ENCODE measurements at places on chromosomes 3 and 15.

GRCh38 chr3:107824822-107825371 lies 265.9 kb downstream of the CD47 start:
- no peak for DNase-seq

GRCh38 chr3:169746924-169747323 lies 17.9 kb downstream of the TERC start:
- DNase-seq, result no peak

DNA sequence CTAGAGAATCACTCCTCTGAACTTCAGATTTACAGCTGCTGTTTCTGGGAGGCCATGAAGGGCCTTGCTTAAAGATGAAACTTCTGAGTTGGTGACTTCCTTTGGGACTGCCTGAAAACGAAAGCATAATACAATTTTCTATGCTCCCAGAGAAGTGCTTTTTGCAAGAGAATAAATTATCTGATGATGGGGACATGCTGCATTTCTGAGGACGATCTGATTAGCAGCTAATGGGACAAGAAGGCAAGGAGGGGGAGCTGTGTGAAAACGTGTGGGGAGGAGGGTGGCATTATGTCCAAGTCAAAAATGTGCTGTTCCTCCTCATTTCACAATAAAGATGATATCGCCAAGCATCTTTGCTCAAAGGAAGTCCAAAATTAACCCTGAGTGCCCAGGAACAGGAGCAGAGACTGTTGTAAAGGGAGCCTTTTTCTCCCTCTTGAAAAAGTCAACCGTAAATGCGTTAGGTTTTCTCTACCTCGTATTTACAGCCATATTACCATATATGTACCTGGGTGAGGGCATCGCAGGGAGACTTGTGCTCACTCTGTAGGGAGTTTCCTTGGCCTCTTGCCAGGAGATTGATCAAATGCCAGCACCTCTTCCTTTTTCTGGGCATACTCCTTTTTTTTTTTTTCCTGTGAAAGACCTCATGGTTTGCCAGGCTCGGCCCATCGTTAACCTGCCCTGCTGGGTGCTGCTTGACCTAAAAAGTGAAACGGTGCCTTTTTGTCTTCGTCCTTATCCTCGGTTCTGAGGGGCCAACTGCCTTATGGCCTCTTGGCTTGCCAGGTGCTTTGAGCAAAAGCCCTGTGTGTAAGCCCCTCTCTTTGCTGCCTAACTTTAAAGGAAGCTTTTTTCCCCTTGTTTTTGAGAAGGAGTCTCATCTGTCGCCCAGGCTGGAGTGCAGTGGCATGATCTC lies 11.5 kb downstream of the ITPR1 start:
- no peak for DNase-seq

GRCh38 chr3:110813541-110813940 lies 258.1 kb upstream of the NECTIN3 start:
- no peak for DNase-seq

- no peak for DNase-seq
Observed at GRCh38 chr15:62413786-62414185, 248.7 kb upstream of the C2CD4B start.

DNA sequence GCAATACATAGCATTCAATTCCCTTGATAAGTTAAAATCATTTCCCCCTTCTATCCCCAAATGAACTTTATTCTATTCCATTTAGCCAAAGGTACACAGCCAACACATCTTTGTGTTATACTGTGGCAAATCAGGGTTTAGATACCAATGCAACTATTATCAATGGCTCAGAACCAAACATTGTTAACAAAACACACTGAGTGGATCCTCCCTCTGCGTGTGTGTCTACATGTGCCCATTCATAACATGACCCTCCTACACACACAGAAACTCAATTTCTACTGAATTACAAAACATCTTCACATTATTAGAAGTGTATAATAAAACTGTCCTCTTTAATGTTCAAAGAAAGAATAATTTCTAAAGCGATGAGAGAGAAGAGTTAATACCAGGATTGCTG lies 1.3 kb downstream of the TTBK2 start:
- no peak for DNase-seq

DNA sequence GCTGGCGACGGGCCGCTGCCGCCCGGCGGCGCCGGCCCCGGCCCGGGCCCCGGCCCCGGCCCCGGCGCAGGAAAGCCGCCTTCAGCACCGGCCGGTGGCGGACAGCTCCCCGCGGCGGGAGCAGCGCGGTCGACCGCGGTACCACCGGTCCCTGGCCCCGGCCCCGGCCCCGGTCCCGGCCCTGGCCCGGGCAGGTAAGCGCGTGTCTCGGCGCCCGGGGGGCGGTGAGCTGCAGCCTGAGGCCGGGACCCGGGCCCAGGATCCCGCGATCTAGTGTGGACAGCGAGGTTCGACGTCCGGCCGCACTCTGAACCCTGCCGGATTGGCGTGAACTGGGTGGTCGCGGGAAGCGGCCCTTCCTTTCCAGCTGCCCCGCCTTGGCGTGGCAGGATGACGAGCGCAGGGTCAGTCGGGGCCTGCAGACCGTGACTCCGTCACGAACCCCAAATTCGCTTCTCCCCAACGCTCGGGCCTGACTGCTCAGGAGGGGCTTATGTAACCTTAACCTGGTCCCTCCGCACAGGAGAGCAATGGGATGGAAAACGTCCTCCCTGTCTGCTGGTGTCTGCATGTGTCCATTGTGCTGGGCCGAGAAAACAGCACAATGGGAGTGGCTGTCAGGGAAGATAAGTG lies 472 bp downstream of the BSN start:
- no peak for DNase-seq

- peak; percentile 58 for DNase-seq
Observed at GRCh38 chr3:19937459-19938294, 3.7 kb upstream of the EFHB start.

GRCh38 chr3:181056136-181056732 lies 66.7 kb upstream of the DNAJC19 start:
- no peak for DNase-seq

- DNase-seq, result peak; percentile 72
Observed at GRCh38 chr3:36653095-36653494, 111.3 kb downstream of the DCLK3 start.

DNA sequence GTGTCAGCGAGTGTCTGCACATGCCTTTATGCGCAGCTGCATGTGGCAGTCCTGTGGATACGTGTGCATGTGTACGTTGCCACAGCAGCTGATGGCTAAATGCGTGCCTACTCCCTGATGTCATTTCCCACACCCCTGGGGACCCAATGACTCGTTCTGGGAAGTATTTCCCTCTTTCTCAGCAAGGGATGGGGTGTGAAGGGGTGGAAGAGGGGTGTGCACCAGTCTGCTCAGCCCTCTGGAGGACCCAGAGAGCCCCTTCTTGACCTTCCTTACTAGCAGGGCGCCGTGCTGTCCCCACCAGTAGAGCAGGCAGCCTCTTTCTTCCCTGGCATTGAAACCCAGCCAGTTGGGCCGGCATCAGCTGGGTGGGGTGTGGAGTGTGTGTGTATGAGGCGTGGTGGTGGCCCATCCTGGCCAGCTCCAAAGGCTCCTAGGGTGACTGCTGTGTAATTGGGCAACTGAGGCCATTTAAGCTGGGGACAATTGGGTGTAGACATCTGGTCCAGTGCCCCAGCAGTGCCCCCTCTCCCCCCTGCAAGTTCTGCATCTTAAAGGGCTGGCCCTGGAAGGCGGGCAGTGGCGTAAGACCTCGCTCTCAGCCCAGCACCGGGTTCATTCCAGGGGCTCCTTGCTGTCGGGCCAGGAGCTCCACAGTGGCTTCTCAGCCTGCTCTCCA lies 19.2 kb downstream of the SNX33 start:
- DNase-seq, result peak; percentile 99

- DNase-seq, result no peak
Observed at GRCh38 chr3:66803206-66803605, 194.9 kb upstream of the KBTBD8 start.

DNA sequence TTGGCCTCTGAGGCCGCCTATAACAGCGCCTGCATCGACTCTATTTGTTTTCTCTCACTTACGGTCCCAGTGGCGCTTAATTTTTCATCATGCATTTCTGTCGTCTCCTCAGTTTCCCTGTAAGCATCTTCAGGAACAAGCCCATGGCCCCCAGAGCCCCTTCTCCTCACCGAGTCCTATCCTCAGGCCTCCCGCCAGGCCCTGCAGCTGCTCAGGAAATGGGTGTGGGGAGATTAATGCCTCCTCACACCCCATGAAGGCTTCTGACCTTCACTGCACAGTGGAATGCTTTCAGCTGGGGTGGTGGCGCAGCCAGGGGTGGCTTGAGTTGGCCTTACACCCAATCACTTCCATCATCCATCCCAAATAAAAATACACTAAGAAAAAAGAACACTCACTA lies 260.4 kb downstream of the FAM43A start:
- no peak for DNase-seq

DNA sequence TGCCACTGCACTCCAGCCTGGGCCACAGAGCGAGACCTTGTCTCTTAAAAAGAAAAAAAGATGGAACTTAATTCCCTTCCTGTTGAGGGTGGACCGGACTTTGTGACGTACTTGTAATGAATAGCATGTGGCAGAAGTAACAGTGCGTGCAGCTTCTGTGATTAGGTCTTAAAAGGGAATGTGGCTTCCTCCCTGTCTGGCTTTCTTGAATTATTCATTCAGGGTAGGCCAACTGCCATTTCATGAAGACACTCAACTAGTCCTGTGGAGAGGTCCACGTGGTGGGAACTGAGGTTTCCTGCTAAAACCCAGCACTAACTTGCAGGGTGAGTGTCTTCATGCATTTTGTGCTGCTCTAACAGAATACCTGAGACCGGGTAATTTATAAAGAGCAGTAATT lies 98.9 kb upstream of the PIAS1 start:
- no peak for DNase-seq

GRCh38 chr15:69861331-69862171 lies 236.2 kb downstream of the TLE3 start:
- peak; percentile 51 for DNase-seq

GRCh38 chr15:73930371-73930770 lies 4.1 kb downstream of the LOXL1 start:
- peak; percentile 83 for DNase-seq

DNA sequence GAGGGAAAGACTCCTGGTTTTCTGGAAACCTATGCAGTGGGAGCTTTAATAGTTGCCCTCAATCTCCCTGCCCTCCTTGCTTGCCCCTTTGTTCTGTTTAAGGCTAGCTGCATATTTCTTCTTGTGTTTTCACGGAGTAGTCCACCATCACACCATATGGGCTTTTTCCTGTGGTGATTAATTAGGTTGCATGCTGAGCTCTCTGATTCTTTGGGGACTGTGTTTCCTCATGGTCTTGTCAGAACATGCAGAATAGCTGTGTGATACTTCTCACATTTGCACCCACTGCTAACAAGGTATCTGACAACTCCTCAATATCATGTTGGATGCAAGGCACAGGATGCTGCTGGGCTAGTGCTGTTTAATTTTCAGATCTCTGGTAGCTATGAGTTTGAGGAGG lies 139.6 kb downstream of the PTPRG start:
- no peak for DNase-seq

DNA sequence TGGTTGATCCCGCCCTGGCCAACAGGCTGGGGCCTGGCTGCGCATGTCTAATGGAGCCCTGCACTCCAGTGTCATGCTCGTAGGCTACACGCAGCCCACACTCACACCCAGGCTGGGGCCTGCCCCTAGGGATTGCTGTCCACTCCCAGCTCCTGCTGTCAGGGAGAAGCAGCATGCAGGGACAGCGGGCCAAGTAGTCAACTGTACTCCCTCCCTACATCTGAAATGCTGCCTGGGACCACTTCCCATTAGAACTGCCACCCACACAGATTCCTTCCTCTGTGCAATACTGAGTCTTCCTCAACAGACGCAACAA lies 16.1 kb downstream of the ALS2CL start:
- DNase-seq, result no peak

- peak; percentile 94 for DNase-seq
Observed at GRCh38 chr3:11455956-11456355, 183.8 kb downstream of the ATG7 start.

- no peak for DNase-seq
Observed at GRCh38 chr3:48434591-48435222, 4.8 kb upstream of the PLXNB1 start.

GRCh38 chr15:90153658-90154057 lies 47.5 kb upstream of the SEMA4B start:
- no peak for DNase-seq

GRCh38 chr3:177141471-177141870 lies 55.8 kb downstream of the TBL1XR1 start:
- DNase-seq, result no peak

DNA sequence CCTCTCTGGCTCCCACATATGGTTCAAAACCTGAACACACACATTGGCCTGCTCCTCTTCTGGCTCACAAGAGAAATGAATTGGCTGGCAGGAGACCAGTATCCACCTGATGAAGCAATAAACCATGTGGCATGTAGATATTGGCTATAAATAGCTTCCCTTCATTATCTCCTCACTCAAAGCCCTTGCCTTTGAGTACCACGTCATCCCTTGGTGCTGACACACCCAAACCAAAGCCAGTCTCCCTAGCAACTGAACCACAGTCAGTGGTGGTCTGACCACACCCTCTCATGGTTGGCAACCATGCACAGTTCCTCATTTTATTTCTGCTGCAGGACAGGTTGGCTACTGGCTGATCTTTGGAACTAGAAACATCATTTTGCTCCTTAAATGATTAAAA lies 98.8 kb downstream of the ZNF621 start:
- DNase-seq, result peak; percentile 2

DNA sequence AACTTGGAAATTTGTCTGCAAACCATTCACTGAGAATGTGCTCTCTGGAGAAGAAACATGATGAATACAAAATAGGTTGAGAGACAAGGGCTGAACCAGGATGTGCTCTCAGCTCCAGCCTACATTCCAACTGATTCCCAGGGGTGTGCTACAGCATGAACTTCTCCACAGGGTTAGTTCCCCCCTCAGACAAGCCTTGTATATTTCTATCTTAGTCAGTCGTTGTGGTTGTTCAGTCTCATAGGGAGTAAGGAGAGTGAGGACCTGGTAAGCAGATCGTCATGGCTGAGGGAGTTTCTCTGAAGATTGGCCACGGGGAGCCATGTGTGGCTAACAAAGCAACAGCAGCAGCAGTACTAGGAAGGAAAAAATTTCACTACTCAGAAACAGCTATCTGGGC lies 919.7 kb upstream of the CADM2 start:
- no peak for DNase-seq

DNA sequence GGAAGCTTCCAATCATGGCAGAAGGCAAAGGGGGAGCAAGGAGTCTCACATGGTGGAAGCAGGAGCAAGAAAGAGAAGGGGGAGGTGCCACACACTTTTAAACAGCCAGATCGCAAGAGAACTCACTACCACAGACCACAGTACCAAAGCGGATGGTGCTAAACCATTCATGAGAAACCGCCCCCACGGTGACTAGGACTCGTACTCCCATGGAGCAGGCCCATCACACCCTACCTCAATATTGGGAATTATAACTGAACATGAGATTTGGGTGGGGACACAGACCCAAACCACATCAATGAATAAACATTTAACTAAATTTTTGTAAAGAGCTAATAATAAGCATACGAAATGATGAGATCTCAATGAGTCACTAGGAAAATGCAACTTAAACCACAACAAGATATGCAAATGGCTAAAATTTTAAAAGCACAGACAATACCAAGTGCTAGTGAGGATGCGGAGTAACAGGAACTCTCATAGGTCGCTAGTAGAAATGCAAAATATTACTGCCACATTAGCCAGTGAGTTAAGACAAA lies 10.0 kb downstream of the MRPS25 start:
- DNase-seq, result peak; percentile 9

Data from brain microvascular endothelial cell (primary cell).